ENCODE measurements at places on chromosomes 7 and 10. TPM values are rescaled to one million over a fixed set of nuclear protein-coding genes. Genes with fewer than 3 reads are reported as not detected.

DNA sequence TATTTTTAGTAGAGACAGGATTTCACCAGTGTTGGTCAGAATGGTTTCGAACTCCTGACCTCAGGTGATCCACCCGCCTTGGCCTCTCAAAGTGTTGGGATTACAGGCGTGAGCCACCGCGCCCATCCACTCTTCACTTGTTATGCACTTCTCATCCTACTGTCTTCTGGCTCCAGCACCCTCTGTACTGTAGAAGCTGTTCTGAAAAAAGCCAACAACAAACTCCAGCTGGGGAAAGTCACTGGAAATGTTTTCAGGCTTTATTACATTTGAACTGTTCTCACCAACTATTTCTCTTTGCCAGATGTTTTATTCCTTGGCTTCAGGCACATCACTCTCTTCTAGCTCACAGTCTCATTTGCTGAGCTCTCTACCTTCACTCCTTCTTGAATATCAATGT is 122.5 kb upstream of the EGR2 start:
- no peak for DNase-seq

Gene ATP6V0A4
- total RNA-seq: not detected

Gene BLOC1S2
- 121 TPM for total RNA-seq

DNA sequence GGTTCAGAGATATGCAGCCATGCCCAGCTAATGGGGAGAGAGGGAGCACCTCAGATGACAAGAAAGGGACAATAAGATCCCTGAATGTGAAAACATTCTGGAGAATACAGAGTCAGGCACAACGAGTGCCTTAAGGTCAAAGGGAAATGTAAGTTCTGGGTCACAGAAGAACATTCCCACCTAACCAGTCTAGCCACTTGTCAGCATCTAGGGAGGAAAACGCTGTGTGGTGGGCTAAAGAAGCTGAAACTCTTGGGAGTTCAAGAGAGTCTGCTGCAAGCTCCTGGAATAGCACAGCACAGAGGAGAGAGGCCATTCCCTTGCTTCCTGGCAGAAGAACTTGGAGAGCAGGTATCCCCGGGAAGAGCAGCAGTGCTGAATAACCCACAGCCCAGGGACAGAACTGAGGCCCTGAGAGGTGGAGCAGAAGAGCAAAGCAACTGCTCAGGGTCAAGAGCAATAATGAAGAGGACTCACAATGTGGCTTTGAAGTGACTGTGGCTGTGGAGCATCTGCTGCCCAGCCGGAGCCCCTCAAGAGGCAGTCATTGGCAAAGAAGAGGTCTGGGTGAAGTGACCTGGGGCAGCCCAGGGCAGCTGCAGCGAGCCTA is 182.3 kb downstream of the NPSR1 start:
- no peak for DNase-seq

DNA sequence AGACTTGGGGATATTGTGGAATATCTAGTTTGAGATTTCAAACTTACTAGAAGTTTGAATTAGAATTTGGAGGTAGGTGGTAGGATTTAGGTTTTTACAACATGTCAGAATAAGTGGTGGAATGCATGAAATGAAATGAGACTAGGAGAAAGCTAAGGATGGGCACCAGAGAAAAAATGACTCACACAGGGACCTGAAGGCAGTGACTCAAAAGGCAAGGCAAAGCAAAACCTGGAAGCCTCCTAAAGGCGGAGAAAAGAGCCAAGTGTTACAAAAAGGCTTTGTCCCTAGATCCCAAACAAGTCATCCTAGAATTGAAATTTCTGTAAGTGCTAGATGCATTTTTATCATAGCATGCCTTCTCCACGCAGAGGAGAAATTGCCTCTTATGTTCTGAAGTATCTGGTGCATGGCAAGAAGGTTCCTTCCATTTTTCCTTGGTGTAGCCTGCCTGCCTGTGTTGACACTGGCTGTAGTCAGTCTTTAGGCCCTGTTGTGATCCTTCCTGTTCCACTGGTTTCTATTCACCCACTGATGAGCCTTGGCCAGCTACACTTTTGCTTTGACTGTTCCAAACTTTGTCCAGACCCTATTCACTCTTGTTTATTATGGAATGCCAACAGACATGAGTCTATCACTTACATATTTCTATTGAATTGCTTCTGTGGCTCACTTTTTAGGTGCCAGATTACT is 109.3 kb downstream of the ETV1 start:
- no peak for DNase-seq

GRCh38 chr7:90503367-90503766 is 33.9 kb downstream of the PTTG1IP2 start:
- no peak for DNase-seq

GRCh38 chr7:35846816-35847412 is 46.1 kb downstream of the SEPTIN7 start:
- no peak for DNase-seq

- no peak for DNase-seq
These were observed 36.8 kb upstream of the ANK3 start for GRCh38 chr10:60426425-60426824.

- DNase-seq: no peak
These were observed 56.5 kb upstream of the KDM7A start for GRCh38 chr7:140232957-140233917.

Gene CCDC136
- 25.9 TPM for total RNA-seq

GRCh38 chr10:44383749-44384600 is 922 bp downstream of the CXCL12 start:
- DNase-seq: no peak

Gene GPR15LG
- not detected for total RNA-seq
